ENCODE measurements at places on chromosomes 4 and X.

- no peak for DNase-seq
These were observed 22.4 kb downstream of the LEF1 start for GRCh38 chr4:108146336-108146735.

DNA sequence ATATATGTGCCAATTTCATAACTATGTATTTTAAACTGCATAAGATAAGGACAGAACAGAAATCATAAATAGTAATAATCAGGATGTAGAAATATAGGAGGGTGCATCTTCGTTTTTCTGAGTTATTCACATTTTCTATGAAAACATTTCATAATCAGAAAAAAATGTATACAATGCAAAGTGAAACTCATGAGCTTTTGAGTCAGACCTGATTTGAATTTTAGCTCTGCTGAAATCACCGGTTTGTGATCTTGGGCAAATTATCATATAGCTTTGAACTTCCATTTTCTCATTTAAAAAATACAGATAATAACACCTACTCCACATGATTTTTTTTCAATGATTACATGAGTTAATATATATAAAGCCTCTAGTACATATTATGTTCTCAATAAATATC lies 106.9 kb downstream of the KDR start:
- DNase-seq = no peak

- no peak for DNase-seq
These were observed 10.1 kb upstream of the MPP1 start for GRCh38 chrX:154815274-154815818.

- DNase-seq = no peak
These were observed 22.3 kb downstream of the COX7B2 start for GRCh38 chr4:46886711-46887110.

DNA sequence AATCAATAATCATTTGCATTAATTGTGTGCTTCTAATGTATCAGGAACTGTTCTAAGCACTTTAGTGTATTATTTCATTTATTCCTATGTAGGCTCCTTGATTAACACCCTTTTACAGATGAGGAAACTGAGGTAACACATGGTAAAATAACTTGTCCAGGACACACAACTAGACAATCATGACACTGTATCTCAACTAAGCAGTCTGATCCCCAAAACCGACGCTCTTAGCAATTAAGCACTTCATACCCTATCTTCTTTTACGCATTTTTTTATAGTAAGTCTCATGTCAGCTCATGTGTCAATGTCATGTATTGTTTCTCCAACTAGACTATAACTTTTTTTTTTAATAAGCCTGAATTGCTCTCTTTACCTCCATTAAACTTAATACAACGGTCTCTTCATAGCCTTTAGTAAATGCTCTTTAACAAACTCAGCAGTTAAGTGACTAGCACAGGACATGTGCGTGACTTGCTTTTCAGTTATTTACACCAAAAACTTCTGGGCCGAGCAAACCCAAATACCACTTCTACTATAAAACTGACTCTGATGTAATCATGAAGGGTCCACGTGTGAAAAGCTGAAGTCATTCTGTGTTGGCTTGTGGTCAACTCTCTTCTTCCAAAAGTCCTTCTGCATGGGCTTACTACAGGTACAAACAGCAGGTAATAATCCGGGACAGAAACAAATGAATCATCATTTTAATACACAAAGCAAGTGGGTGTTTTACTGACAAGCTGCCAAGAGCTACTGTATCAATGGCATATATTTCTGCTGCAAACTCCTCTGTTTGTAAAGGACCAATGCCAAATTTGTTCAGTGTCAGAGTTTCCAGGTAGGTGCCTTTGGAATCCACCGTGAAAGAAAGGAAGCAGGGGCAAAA lies 7.9 kb upstream of the AMBN start:
- DNase-seq = no peak

DNA sequence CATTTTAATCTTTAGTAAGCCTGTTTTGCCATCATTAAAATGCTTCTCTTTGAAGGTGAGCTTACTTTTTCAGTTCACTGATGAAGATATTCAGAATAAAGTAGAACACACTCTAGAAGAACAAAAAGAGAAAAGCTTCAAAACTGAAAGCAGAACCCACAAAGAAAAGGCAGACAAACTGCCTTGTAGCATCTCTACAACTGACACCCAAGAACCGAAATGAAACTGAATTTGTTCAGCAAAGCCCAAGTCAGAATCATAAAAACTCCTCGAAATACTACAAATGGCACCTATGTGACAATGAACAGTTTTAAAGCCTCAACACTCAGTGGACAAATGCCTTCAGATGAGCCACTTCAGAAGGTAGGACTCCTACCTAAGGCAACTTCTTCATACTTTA lies 83.6 kb downstream of the MAML3 start:
- no peak for DNase-seq

Data from germinal center (tissue), 1 donor.